D721Med (cell line): ENCODE measurements at places on chromosomes 6 and 20.

DNA sequence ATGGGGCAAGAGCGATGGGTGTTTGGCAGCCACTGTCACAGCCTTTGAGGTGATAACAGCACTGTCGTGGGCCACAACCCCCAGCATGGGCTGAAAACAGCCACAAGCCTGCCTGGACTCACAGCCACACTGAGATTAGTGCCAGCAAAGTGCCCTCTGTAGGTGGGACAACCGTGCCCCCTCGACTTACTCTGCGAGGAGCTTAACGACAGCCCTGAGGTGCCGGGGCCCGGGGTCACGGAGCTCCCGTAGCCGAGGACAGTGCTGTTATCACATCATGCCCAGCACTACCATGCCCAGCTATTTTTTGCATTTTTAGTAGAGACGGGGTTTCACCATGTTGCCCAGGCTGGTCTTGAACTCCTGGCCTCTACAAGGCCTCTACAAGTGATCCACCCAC, 36.6 kb downstream of the SUMO4 start:
- DNase-seq = no peak

DNA sequence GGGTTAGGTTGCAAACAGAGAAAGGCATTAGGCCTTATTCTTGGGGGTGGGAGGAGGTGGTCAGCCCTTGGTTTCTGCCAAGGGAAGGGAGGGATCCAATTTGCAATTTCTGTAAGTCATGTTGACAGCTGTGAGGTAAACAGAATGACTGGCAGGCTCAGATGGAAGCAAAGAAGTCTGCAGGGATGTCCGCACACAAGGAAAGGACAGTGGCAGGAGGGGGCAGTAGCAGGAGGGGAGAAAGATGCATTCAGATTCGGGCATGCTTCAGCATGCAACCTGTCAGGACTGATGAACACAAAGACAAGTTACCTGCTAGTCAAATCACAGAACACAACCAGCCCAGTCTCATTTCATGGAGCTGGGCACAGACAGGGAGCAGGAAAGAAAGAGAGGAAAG, 217.9 kb upstream of the FOXA2 start:
- DNase-seq = no peak

DNA sequence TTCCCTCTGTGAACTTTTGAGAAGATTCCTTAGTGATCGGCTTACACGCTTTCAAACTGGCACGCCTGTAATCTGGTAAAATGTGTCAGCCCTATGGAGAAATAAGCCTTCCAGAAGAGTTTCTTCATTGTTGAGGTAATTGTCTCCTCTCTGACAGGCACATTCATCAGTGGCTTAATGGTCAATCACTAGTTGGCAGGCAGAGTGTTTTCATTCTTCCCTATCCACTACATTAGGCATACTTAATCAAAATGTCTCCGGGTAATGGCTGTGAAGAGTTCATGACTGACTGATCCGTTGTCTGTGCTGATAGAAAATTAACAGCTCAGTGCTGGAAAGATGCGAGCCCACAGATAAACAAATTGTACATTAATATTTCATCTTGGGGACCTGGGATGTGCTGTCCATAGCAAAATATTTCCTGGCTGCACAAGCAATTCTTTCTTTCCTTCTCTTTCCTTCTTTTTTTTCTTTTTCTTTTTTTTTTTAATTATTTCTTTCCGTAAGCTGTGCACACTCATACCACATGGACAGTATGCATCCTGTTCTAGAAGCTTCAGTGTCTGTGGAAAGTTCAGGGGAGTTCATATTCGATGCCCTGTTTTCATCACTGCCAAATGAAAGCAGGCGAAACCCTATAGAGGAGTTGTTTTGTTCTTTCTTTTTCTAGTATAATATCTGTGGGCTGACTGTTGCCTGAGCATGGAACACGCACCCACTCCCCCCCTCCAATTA, 31.4 kb downstream of the TSHZ2 start:
- no peak for DNase-seq

- no peak for DNase-seq
Observed at GRCh38 chr20:8094415-8094818, 37.6 kb upstream of the PLCB1 start.

GRCh38 chr20:47817573-47817972, 32.3 kb upstream of the SULF2 start:
- no peak for DNase-seq

DNA sequence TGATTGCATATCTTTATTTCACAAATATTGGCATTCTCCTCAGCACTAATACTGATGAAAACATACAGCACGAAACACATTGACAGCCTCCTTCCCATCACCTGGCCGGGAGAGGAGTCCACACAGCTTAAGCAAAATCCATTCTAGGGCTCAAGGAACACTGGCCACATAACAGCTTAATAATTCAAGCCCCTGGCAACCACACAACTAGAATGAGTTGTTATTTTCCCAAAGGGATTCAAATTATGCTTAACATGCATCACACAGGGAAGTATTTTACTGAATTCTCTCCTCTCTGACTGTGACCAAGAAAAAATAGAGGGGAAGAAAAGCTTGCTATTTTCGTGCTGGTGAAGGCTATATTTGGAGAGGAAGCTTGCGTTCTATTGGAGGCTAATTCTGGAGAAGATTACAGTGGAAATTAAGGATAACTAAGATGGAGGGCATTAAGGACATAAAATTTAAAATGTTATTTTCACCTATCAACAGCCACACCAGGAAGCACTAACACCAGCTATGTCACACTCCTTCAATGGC, 198.5 kb downstream of the ADGRG6 start:
- DNase-seq = no peak

- DNase-seq = no peak
Observed at GRCh38 chr20:38144974-38145728, 19.9 kb downstream of the TGM2 start.
